MV-4-11 (cell line): ENCODE measurements at places on chromosomes 16 and 17.
A peak's percentile ranks its signal among the peaks of the same experiment; 100 is the strongest.

GRCh38 chr17:59341922-59342321, 10.5 kb downstream of the YPEL2 start:
- peak; percentile 3 for DNase-seq

- DNase-seq: no peak
Measured at GRCh38 chr17:13403982-13404946, 197.5 kb downstream of the HS3ST3A1 start.

GRCh38 chr17:4833941-4834680, 971 bp downstream of the MINK1 start:
- peak; percentile 60 for DNase-seq

DNA sequence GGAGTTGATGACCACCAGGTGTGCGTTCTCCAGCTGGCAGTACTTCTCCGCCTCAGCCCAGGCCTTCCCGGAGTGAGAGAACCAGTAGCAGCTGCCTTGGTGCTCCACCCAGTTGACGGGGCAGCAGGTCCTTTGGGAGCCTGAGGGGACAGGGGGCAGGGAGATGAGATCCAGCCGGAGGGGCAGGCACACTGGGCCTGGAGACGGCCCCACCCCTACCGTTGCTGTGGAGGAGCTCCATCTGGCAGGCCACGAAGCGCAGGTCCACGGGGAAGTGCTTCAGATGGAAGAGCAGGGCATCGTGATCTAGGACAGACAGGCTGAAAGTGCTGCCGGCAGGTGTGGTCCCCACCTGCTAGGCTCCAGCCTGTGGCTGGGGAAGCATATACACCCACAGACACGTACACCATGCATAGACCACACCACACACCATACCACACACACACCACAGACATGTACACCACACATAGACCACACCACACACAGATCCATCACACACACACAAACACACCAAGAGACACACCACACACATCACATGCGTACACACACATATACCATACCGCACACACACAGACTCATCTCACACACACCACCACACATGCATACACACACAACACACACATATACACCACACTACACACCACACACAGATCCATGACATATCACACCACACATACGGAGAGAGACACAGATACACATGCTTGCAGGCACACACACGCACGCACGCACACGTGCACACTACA, 7.4 kb downstream of the ASGR2 start:
- DNase-seq: no peak

- no peak for DNase-seq
Measured at GRCh38 chr17:27379888-27380533, 76.2 kb upstream of the KSR1 start.

- no peak for DNase-seq
Measured at GRCh38 chr16:10181196-10182162, 749 bp downstream of the GRIN2A start.

DNA sequence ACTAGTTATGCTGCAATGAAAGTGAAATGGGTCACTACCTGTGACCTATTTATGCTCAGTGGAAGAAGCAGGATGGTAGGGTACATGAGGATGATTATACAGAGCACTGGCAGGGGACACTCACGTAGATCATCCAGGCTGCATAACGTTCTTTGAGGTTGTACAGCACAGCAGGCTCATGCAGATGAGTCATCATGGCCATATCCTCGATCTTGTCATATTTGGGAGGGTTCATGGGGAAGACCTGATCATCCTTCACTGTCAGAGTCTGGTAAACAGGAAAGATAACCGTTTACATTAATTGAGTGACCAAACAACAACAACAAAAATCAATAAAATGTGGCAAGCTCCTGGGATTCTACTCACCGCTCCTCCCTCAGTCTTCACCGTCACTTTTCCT, 2.1 kb downstream of the MYH2 start:
- DNase-seq: no peak

GRCh38 chr16:12206098-12206748, 229.7 kb downstream of the SNX29 start:
- DNase-seq: no peak

DNA sequence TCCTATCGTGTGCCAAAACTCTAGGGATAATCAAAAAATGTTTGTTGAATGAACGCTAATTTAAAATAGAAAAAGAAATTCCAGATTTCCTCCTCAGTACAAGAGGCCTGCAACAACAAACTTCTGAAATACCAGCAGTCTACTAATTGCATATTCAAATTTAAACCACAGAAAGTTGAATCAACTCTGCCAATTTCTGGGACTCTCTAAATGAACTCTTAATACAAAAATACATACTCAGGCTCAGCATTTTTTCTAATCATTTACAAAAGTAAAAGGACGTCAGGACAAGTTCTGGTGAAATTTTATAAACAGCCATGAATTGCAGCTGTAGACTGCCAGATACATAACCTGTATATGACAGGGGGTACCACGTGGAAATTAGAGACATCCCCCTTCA, 49.0 kb downstream of the KANSL1 start:
- no peak for DNase-seq

DNA sequence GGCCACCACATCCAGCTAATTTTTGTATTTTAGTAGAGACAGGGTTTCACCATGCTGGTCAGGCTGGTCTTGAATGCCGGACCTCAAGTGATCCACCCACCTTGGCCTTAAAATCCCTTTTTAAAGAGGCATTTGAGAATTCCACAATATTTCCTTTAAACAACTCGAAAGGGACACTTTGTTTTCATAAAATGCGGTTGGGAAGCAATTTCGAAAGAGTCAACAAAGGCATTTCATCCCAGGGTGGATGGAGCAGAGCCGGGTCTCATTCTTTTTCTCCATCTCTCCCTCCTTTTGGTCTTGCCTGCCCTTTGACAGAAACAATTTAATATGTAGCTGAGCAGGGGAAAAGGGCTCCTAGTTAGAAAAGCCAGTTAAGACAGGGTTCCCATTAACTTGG, 13.5 kb upstream of the COG1 start:
- no peak for DNase-seq

GRCh38 chr17:15231851-15232516, 33.1 kb downstream of the PMP22 start:
- DNase-seq: no peak

DNA sequence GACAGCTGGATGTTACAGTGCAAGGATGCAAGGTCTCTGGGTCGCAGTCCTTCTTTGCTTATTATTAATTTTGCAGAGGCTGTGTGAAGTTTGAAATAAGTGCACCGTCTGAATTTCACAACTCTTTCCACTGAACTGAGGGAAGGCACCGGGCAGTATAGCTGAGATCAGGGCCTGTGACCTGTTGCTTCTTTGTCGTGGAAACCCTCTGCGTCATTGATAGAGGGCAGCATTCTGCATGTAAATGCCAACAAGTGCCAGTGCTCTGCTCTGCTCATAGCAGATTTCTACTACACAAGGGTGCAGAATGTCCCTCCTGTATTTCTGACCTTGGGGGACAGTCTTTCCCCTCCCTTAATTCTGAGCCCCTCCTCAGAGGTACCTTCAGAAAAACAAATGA, 26.0 kb downstream of the CD300LF start:
- peak; percentile 76 for DNase-seq

DNA sequence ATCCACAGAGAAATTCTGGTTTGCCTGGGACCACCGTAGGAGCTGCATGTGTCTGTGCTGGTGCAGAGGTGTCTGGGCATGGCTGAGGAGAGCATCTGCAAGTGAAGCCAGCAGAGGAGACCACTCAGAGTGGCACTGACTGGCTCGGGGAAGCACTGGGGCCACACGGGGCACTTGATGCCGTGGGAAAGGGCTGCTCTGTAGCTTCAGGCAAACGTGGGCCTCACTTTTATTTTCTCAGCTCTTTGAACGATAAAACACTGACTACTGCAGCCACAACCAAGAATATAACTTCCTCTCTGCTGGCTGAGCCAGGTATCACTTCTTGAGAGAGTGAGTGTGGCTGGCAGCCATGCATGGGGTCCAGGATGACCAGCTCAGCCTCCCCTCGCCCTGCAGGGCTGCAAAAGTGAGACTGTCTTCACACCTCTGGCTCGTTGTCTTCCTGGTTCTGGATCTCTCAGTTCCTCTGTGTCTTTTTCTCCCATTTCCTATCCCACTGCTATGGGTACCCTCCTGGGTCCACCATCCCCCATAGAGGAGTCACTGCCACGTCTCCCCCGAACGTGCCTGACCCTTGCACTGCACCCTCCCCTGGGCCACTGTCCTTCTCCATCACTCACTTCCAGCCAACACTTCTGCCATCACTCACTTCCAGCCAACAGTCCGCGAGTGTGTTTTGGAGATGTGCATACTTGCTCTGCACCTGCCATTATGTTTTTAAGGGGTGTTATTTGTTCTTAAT, 201.4 kb upstream of the CHMP6 start:
- no peak for DNase-seq

DNA sequence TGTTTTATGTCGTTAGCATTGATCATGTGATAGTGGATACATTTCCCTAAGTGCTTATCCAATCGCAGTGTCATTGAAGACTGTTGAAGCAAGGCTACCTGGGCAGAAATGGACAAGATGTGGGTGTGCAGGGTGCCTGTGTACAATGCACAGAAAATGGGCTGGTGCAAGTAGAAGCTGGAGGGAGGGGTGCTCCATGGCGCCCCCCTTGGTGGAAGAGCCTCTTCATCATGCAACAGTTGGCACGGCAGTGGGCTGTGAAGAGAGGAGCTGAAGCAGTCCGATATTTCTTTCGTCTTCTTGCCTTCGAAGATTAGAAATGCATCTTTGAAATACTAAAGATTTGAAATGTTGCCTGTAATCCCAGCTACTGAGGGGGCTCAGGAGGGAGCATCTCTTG, 100.5 kb downstream of the PLCG2 start:
- no peak for DNase-seq

DNA sequence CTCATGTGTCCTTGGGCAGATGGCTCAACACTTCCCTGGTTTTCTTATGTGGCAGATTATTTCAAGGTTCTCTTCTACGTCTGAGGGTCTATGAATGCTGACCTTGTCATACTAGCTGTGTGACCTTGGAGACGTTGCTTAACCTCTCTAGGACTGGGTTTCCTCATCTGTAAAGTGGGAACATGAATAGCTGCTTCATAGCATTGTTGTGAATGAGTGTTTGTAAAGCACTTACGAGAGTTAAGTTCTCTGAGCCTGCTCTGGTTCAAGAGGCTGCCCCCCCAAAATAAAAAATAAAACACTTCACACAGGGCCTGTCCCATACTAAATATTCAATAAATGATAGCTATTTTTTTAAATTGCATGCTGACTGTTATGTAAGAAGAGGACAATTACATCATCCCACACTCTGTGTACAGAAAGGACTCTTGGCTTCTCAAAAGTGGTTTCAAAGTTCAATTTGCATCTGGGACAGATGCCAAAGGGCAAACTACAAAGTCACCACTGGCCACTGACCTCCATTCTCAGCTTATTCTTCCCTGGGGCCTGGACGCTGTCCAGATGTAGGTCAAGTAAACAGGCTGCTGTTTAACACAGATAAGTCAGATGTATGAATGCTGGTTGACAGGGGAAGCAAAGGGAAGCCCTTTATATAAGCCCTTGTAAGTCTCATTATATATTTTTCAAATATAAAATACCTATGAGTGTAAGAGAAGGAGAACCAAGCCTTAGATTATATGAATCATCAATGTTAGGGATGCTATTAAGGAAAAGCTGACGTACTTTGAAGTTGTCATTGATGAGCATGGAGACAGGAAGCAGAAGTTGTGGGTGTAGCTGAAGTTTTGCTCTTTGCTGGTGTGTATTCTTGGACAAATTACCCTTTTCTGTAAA, 15.4 kb upstream of the NDEL1 start:
- DNase-seq: peak; percentile 62

DNA sequence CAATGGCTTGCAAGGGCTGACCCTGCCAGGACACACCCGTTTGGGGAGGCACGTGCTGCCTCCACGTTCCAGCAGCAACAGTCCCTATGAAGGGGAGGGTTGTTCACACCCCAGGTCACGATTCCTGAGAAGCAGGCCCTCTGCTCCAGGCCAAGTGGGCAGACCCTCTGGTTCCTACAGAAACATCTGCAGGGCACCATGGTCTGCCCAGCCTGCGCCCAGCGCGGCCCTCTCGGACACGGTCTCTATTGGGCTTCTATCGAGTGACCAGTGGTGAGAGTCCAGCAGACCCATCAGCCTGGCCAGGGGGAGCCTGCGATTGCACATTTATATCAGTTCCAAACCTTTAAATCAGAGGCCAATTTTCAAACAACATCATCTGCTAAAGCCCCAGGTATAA, 128.3 kb downstream of the ZNF423 start:
- DNase-seq: no peak

- DNase-seq: no peak
Measured at GRCh38 chr17:58637011-58637570, 54.8 kb downstream of the TEX14 start.

- no peak for DNase-seq
Measured at GRCh38 chr17:41190328-41190727, 641 bp downstream of the KRTAP9-1 start.

DNA sequence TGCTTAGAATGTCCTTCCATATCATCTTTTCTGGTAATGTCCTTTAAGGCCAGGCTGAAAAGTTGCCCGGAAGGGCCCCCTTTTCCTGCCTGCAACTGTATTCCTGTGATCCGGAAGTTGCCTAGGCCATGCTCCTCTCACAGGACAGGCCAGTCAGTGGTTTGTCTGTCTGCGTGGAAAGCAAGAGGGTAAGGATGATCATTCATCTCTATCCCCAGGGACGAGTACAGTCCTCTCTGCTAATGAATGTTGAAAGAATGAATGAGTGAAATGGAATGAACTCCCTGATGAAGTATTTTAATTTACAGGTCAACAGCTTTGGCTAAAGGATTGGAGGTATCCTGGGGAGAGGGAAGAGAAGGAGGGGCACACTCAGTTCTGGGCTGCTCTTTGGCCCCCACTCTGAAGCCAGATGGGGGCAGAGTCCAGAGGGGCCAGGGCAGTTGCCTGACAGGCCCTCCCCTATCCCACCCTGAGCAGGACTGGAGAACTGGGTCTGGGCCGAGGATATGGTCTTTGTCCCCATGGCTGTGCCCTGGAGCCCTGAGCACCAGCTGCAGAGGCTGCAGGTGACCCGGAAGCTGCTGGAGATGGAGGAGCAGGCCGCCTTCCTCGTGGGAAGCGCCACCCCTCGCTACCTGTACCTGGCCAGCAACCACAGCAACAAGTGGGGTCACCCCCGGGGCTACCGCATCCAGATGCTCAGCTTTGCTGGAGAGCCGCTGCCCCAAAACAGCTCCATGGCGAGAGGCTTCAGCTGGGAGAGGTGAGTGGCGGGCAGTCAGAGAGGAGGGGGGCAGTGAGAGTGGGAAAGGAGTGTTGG, 3.2 kb downstream of the AOC3 start:
- DNase-seq: no peak

- DNase-seq: no peak
Measured at GRCh38 chr17:79631640-79632431, 21.0 kb upstream of the RBFOX3 start.

DNA sequence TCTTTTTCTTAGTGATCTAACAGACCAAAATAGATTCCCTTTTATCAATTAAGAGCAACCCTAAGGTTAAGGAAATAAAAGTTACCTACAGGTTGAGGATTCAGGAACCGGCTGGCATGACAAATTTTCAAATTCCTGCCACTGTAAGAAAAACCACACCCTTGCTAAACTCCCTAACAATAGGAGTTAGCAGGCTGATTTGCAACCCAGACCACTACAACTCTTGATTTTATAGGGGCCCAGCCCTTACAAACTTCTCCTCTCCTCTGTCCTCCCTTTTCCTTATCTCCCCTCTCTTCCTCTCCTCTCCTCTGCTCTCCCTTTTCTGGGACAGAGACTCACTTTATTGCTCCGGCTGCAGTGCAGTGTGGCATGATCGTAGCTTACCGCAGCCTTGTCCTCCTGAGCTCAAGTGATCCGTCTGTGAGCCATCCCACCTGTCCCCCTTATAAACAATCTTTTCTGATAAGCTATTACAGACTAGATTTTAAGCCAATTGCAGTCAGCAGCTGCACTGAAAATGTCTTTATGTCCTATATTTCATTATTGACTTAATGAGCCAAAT, 418.9 kb downstream of the CDH8 start:
- DNase-seq: no peak

GRCh38 chr17:3512505-3513171, 36.8 kb downstream of the ASPA start:
- no peak for DNase-seq
